ENCODE measurements at places on chromosomes 3 and 15.

GRCh38 chr3:107028626-107029025, 348.6 kb upstream of the CCDC54 start:
- no peak for DNase-seq

DNA sequence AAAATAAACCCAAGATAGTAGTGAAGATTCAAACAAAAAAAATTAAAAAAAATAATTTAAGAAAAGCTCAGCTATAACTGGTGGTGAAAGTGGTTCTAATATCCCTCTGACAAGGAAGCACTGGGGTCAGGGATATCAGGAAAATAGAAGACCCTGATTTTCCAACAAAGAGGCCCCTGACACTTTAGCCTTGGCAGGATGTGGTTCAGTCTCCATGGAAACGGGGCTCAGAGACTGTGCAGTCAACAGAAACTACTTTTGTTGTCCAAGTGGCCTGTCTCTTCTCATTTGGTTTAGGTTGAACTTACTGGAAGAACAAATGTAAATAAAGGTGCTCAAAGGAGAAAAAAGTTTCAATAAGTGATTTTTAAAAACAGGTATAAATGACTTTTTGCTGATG, 27.2 kb downstream of the INTS14 start:
- DNase-seq, result peak; percentile 9

- no peak for DNase-seq
Measured at GRCh38 chr3:196989721-196990262, 21.2 kb upstream of the PIGZ start.

DNA sequence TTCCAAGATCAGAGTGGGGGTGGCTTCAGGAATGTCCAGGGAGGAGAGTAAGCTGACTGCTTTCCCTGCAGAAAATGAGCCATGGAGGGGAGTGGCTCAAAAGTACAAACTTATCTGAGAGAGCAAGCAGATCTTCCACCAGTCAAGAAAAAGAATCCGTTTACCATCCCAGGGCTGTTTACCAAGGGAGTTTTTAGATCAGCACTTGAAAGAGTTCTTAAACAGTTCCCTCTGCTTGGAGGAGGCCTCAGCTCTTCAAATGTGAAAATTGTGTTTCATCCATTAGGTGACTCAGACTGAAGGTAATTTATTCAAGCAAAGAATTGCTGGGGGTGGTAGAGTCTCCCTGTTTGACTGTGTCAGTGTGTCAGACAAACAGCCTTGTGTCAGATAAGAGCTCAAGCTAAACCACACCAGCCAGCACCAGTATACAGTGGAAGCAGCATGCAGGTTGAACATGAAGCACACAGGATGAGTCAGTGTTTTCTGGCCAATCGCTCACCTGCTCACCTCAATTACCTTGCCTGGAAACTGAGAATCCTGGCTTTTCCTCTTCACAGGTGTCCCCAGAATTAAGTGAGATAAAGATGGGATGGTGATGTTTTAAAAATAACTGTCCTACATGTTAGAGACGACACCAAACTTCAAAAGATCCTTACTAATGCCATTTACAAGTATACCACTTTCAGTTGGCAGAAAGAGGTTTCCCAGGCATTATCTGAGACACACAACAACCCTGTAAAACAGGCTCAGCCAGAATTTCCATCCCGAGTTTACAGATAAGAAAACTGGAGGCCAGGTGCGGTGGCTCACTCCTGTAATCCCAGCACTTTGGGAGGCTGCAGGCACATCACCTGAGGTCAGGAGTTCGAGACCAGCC, 21.7 kb downstream of the SH3BP5 start:
- peak; percentile 40 for DNase-seq

GRCh38 chr3:115832265-115832664, 209.0 kb downstream of the GAP43 start:
- DNase-seq, result no peak

GRCh38 chr15:58095415-58095814, 29.9 kb upstream of the ALDH1A2 start:
- DNase-seq, result no peak

DNA sequence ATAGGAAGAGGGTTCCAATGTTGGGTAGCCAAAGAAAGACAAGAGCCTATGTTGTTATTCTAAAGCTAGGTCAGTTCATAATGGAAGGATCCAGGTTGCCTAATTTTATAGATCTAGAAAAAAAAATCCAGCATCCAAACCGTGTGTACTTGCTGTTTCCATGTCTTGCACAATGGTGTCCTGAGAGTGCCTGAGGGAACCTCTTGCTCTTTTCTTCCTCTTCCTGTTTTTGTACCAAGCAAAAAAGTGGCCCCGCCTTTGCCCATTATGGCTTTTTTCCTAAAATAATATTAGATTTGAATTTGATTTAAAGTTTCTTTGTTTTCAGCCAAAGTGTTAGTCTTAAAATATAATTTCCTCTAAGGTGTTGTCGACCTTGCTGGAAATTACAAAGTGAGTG, 224.4 kb downstream of the RYR3 start:
- no peak for DNase-seq

GRCh38 chr3:8593021-8593827, 51.4 kb downstream of the SSUH2 start:
- DNase-seq, result no peak

GRCh38 chr15:71568227-71568626, 242.1 kb upstream of the NR2E3 start:
- DNase-seq, result no peak

- DNase-seq, result no peak
Measured at GRCh38 chr3:11625376-11626083, 18.2 kb downstream of the VGLL4 start.

DNA sequence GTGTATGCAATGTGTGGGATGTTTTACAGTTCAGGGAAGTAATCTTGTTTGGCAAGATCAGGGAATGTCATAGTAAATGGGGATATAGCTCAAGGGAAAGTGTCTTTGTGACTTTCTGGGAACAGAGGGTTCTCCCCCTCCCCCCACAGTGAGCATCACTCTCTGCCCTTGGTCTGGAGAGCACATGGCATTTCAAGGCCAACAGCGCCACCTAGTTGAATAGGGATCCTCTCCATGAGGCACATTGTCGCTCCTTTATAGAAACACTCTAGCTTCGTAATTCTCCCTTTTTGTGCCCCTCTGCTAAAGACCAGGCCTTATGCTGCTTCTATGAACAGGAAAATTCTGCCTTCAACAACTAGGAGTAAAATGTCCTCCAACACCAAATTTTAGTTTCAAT, 37.1 kb upstream of the ARNT2 start:
- no peak for DNase-seq

DNA sequence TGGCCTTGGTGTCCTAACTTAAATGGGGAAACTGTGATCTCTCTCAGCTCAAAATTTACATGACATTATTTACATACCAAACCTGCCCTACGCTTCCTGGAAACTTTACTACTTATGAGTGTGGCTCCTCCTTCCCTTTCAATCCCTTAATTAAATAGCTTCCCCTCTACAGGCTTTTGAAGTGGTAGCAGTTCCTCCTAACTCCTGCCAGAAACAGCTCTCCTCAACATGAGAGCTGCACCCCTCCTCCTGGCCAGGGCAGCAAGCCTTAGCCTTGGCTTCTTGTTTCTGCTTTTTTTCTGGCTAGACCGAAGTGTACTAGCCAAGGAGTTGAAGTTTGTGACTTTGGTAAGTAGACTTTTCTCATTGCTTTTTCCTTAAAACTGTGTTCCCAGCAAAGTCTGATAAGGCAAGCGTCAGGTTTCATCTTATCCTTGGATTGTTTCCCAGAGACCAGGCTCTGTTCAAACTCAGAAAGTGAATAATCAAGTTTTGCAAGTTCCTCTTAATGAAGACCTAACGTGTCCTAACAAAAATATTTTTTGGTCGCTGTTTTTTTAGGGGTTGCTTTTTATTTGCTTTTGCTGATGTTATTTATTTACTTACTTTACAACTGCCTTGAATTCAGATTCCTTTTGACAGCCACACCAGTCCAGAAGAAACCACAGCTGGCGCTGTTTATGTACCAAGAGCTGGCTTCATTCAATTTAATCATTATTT, at the start of gene ACP3:
ACP3 (plus strand) TSS at position 179 of the 720 bp plus-strand sequence; CDS start at position 229, 50 bp downstream.
- no peak for DNase-seq

GRCh38 chr3:48678056-48678455, 7.7 kb downstream of the NCKIPSD start:
- DNase-seq, result no peak

DNA sequence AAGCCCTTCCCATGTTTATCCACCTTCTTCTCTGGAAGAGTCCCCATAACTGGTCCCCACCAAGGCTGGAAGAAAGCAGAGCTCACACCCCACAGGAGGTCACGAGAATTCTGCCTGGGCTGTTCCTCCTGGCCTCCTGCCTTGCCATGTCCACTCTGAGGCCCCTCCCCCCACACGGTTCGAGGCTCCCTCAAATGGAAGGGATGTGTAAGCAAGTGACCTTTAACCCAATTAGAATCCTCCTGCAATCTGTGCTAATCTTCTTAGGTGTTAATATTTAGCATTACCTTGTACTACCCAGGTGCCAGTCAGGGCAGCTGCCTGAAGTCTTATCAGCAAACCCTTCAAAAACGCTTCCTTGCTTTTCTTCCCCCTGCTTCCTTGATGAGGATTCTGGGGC, 32.4 kb upstream of the DYNC1LI1 start:
- DNase-seq, result no peak

- DNase-seq, result no peak
Measured at GRCh38 chr3:134302674-134303073, 52.0 kb upstream of the RYK start.

- DNase-seq, result no peak
Measured at GRCh38 chr15:100918690-100919480, at the start of gene LRRK1. LRRK1 (plus strand) TSS chr15:100919357; CDS start chr15:100924633, 5,276 bp downstream.

- DNase-seq, result no peak
Measured at GRCh38 chr15:81666839-81667238, 292.8 kb upstream of the TMC3 start.

DNA sequence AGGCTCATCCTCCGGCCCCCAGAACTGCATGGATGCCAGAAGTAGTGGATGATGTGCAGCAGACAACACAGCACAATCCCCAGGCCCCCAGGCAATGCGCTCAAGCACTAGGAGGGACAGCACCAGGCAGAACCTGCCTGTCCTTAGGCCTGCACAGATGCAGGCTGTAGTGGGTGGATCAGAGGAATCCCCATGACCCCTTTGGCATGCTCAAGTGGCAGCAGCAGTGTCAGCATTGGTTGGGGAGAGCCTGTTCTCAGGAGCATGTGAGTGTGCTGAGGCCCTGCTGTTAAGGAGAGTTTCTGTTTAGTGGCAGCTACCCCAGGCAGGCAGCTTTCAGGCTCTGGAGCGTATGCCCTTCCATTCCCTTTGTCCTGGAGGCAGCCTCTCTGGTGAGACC, 25.1 kb upstream of the CD200R1L start:
- DNase-seq, result no peak

GRCh38 chr15:39273717-39274411, 307.0 kb upstream of the THBS1 start:
- DNase-seq, result no peak

GRCh38 chr3:134860141-134860540, 65.1 kb downstream of the EPHB1 start:
- no peak for DNase-seq

DNA sequence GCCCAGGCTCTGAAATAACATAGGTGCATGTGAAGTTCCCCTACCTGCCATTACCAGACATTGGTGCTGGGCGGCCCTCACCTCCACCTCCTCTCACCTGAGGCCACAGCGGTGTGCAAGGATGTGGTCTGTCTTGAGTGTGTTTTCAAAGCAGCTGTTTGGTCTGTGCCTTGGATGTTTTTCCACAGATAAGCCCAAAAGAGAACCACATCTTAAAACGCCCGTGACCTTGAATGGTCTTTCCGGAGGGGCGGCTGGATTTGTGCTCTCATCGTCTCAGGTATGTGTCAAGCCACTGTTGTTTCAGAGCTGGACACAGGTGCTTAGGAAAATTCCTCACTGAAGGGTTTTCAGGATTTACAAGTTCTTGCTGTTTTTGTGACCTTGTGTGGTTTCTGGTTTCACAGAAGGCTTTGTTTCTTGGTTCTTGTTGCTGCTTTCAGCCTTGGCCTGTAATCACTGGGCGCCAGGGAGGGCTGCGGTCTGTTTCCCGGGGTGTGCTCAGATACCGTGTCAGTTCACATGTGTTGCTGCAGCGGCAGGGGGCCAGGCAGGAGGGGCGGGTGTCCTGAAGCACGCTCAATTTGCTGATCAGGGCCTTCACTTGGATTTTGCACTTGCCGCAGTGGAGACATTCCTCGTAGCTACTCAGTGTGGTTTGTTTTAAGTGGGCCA, 128.4 kb downstream of the IGF1R start:
- no peak for DNase-seq

GRCh38 chr3:126448893-126449180, 26.9 kb downstream of the ZXDC start:
- no peak for DNase-seq

DNA sequence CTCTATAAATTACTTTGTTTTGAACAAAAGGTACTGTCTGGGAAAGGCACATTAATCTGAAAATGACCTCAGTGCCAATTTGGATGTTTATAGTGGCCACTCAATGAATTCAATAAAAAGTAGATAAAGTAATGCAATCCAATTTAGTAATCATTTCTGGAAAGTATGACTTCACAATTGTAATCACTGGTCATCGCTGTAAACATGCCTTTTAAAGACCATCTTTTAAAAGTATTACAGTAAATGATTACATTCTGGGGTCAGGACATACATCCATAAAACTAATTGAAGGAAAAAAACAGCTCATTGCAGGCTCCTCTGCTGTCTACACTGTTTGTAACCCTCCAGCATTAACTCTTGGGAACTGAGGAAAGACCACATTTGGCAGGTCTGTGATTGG, 43.2 kb downstream of the HRH1 start:
- no peak for DNase-seq

GRCh38 chr3:110711851-110712516, 359.6 kb upstream of the NECTIN3 start:
- no peak for DNase-seq

- DNase-seq, result no peak
Measured at GRCh38 chr15:25504307-25504706, 65.5 kb upstream of the UBE3A start.

- DNase-seq, result no peak
Measured at GRCh38 chr3:87047852-87048251, 56.9 kb upstream of the VGLL3 start.

DNA sequence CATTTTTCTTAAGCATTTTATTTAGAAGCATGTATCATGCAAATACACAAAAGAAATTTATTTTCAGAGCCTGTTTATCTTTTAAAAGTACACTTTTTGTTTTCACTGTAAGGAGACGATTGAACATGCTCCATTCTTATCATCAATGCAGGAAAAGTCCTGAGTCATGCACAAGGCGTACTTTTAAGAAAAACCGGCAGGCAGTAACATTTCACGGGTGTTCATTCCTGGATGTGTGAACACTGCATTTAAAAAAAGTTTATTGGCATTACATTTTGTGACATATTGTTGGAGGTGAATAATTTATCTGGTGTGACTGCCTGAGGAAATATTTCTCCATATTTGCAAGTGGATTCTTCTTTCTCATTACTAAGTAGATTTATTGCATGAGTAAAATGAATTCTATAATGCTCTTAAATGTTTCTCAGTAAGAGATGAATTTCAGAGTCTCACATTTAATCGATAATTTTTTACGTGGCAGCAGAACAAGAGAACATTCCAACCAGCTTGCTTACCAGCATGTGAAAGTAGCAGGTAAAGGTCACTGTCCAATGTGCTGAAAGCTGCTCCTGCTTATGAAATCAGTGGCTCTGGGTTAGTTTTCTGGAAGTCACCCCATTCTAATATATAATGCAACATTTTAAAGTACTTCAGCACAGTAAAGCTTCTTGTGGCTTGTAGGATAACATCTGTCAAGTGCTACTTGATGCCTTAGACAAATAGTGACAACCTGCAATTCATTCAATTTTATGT, 87.0 kb downstream of the SV2B start:
- no peak for DNase-seq

- DNase-seq, result no peak
Measured at GRCh38 chr3:143135150-143135549, 15.6 kb downstream of the CHST2 start.

GRCh38 chr15:79439236-79439635, 7.1 kb downstream of the MINAR1 start:
- DNase-seq, result no peak
